ENCODE measurements at places on chromosomes 4 and X. TPM values are rescaled to one million over a fixed set of nuclear protein-coding genes. Genes with fewer than 3 reads are reported as not detected.

The PAPSS1 gene
- polyA plus RNA-seq = 75.1 TPM

The GALNTL6 gene
- 0.79 TPM for polyA plus RNA-seq

The BCAP31 gene
- 189 TPM for polyA plus RNA-seq

The DGKK gene
- 10.9 TPM for polyA plus RNA-seq

The FGF13 gene
- 24.4 TPM for polyA plus RNA-seq

The TLL1 gene
- polyA plus RNA-seq = 2.1 TPM

The CT45A5 gene
- polyA plus RNA-seq = not detected

The ARR3 gene
- polyA plus RNA-seq = 0.45 TPM

The HHIP gene
- polyA plus RNA-seq = 1.4 TPM

The PAGE1 gene
- not detected for polyA plus RNA-seq

DNA sequence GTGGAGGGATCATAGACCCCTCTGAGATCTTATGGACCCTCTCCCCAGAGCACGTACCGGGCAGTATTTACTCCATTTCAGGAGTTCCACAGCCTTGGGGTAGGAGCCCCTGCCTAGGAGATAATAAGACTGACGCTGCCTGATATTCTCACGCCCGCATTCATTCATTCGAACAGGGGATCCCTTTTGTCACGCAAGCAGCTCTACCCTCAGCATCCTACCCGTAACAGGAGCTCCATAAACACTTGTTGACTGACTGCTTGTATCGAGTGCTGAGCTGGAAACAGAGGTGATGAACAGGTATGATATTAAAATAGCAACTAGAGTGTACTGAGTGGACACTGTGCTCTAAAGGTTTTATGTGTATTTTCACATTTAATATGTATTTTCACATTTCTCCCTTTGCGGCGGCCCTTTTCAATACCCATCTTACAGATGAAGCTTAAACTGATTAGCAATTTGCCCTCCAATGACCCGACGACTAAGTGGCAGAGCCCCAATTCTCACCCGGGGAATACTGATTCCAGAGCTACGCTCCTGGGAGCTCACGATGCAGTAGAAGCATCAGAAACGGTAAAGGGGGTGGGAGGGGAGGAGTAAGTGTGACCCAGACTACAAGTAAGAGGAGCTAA, 888 bp downstream of the RAB28 start:
- no peak for DNase-seq

GRCh38 chr4:143357161-143357845, 20.6 kb downstream of the GAB1 start:
- no peak for DNase-seq

GRCh38 chrX:123859409-123859845, 426 bp upstream of the XIAP start:
- DNase-seq = peak; percentile 48

DNA sequence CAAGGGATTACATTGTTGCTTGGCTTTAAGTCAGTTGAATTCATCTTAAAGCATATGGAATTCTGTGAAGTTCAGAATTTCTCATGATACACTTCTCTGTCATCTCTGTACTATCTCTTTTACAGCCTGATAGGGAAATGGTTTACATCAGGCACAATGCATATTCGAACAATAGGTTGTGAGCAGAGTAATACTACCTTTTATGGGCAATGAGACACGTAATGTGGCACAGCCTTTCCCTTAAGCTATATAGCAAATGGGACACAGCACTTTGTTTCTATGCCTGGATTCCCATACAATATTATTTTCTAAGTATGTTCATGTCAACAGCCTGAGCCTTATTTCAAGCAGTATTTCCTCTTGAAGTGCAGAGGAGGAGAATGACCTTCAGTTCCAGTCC, 58.4 kb downstream of the SYNPO2 start:
- DNase-seq = no peak

DNA sequence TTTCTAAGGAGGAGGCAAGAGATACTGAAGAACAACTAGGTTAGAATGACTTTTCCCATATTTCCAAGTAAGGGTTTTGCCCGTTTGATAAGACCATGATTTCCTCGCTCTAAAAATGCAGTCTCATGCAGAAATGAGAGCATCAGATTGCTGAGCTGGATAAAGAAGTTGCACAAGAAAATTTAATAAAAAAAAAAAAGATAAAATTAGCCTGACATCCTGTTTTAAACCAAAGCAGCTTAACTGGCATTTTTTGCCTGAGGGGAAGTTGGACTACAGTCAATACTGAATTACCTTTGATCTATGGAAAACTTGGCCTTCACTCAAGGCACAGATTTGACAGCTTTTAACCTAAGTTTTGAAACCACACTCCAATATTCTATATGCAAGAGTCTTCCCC, 208.4 kb downstream of the GASK1B start:
- no peak for DNase-seq

DNA sequence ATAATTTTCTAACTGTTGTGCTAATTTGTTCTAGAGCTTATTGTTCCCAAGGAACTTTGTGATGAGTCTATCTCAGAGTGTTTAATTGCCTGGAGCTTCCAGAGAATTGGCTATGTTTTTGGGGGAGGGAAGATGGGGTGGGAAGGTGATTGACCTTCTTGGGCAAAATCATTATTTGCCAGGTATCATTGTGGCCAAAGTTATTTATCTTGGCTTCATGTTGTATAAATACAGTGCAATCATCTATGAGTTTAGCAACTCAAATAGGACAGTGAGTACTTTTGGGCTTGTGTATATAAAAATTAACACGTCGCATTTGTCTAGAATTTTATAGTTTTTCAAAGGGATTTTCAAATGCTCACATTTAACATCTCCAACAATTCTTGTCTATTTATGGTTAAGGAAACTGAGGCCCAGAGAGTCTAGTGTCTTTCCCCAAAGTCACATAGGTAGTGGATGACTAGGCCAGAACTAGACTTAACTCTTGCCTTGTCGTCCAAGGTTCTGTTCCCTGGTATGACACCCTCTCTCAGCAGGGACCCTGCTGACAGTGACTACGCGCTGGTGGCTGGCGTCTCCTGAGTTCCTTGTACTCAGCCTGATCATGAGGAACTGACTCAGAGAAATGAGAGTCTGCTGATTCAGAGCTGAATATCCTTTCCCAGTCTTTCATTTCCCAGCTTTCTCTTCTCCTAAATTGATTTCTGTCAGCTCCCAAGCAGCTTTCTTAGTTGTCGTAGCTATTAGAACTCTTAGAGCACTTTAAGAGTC, 27.7 kb downstream of the FNIP2 start:
- no peak for DNase-seq

DNA sequence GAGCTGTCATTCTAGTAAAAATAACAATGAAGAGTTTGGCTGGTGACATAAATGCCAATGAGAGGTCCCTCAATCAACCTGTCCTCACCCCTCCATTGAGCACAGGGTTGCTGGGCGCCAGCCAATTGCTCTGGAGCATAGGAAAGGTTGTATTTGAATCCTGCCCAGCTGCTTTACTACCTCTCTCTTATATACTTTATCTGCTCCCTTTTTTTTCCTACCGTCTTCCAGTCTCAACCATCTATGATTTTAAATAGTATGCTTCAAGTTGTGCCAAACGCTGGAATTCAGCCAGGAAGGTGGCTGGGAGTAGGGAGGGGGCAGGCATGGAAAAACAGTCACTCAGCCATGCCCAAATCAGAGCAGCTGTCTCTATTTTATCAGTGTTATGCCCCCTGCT, 153.8 kb downstream of the NR3C2 start:
- no peak for DNase-seq

Data from renal cortex interstitium (tissue), 15 donors.